ENCODE measurements at places on chromosomes 12 and 14.

DNA sequence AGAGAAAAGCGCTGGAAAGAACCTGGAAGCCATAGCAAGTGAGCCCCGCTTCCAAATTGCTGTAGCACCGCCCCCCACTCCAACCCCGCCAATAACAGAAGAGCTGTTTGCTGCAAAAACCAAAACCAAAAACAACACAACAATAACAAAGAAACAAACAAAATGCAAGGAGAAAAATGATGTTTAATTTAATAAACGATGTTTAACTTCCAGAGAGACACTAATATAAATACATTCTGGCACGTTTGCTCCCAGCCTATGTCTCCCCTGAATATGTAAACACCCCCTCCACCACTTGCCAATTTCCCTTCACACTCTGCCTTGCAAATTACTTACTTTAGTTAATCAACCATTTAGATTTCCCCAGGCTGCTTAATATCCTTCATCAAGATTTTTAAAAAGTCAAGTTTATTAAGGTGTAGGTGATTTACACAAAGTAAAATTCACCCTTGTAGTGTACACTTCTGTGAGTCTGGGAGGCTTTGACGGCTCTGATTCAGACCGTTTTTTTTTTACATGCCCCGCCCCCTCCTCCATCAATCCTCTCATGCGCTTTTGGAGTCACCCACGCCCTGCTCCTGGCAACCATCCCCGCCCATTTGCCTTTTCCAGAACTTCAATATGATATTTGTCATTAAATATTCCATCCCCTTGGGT, 482 bp upstream of the IFI27L2 start:
- DNase-seq = no peak

- no peak for DNase-seq
These were observed 20.3 kb upstream of the ITPK1 start for GRCh38 chr14:93136009-93136408.

DNA sequence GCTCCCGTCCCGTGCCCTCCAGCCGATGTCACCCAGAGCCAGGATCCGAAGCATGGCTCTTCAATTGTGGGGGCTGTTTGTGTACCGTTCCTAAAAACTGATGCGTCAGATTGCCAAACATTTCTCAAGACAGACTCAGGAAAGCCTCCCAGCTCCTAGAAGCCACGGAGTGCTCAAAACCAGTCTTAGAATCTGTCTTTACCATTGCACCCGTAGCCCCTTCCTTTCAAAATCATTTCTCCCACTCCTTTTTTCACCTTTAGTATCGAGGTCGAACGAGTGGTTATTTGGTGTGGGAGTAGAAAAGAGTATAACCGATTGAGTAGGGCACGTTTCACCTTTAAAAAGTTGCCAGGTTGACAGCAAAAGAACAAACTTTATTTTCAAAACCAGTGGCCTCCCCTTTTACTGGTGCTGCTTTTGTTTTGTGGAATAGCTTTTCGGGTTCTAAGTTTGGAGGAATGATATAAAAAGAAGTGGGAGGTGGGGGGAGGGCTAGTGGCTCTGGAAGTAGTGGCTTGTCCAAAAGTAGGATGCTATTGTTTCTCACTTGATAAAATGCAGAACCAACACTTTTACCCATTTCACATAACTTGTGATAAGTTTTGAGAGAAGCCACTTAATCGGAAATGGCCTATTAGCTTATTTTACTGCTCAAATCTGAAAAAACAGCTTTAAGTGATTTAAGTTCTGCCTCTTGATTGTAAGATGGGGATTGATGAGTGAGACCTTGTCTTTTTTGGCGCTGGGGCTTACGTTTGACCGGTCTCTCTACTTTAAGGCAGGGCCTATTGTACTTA, 803 bp downstream of the STK38L start:
- no peak for DNase-seq

DNA sequence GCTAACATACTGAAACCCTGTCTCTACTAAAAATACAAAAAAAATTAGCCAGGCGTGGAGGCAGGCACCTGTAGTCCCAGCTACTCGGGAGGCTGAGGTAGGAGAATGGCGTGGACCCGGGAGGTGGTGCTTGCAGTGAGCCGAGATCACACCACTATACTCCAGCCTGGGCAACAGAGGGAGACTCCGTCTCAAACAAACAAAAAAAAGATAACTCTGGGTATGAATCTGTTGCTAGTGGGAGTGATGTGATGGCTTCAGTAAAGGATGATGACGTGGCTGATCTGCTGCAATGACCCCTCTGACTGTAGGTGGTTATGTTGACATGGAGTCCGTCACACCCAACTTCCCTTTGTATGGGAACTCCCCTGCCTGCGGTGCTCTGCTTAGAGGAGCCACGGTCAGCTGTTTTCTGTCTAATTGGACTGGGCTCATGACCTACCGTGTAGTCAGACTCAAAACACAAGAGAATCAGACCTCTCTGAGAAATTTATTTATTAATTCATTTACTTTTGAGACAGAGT, 59.1 kb upstream of the MED13L start:
- no peak for DNase-seq

GRCh38 chr14:89351516-89352404, 65.3 kb downstream of the FOXN3 start:
- DNase-seq = peak; percentile 63

DNA sequence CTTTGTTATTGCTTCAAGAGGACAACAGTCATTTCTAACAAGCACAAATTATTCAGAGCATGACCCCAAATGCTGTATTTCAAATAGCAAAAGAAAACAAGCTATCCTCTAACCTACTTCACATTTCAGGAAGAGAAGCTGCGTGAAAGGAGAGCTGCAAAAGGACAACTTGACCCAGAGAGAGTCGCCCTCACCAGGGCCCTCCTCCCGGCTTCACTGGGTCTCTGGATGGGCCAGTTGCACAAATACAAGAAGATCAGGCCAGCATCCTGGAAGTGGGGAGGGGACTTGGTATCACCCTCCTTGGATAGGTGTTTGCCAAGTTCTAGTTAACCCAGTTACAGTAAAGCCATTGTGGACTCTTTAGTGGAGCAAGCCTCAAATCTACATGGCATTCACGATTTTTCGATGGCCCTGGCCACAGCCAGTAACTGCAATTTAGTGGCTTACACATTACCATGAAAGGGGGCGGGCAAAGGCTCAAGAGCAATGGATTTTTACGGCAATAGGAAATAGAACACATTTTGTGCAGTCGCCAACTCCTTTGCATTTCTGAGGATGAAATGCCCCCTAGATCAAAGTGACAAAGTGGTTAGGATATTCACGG, 166.9 kb upstream of the DIO2 start:
- no peak for DNase-seq

DNA sequence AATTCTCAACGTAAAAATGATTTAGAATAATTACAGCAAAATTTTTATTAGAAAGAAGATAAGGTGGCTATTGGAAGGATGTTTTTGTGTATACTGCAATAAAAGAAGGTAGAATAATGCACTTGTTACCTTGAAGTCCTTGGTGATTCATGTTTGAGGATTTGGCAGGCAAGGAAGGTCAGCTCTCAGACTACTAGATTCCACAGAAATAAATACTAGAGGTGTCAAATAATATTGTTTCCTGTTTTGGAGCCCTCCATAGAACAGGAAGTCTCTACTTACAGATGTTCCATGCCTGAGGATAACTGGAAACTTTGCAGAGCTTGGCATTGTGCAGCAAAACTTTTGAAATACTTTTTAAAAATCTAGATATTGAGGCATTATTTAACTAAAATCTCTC, 284.3 kb upstream of the SYT1 start:
- DNase-seq = no peak

Data from NCI-H2081 (cell line).